Amniotic epithelial cell (primary cell): ENCODE measurements at places on chromosomes 4 and X.
A peak's percentile ranks its signal among the peaks of the same experiment; 100 is the strongest.

DNA sequence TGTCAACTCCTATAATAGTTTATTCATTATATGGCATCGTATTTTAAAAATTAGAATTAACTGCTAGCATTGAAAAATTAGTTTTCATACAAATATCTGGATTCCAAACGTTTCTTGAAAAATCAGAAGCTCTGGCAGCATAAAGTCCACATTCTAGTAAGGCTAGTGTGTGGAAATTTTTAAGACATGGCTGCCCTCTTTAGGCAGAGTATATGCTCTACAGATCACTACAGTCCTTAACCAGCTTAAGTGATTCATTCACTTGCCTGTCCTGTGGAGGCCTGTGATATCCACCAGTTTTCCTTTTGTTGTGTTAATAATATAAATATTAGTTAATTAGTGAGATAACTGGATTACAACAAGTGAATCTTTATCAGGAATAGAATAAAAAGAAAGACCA is 287.2 kb downstream of the OPHN1 start:
- DNase-seq, result peak; percentile 66

DNA sequence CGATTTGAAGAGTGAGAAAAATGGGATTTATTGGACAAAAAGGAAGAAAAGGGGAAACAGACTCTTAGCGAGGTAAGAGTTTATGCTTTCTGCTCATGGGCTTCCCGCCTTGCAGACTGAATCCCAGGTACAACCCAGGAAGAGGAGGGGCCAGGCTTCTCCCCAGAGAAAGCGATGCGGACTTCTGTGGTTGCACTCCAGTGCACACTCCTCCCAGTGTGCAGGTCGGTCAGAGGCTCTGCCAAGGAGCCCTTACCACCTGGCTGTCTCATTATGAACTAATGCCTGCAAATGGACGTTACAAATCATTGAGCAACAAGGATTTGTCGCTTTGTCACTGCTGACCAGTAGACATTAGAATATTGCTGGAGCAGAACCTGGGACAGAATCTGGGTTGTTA is 39.9 kb upstream of the GLRA2 start:
- DNase-seq, result no peak

- no peak for DNase-seq
Observed at GRCh38 chrX:117977526-117977925, 139.1 kb downstream of the KLHL13 start.

DNA sequence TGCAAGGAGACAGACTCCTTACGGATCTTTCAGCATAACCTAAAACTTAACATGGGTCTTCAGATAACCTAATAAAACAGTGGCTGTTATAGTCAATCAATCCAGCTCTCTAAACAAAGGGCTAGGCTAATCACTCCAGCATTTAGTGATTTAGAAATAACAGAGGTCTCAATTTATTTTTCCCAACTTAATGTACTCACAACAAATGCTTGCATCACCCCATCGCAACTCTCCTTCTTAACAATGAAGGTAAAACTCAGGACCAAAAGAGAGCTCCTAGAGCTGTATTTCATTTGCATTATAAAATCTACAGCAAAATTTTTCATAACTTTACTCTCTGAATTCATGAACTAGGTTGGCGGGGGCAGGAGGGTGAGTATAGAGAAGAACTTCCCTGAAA is 1.1 kb downstream of the LIN54 start:
- DNase-seq, result peak; percentile 48

DNA sequence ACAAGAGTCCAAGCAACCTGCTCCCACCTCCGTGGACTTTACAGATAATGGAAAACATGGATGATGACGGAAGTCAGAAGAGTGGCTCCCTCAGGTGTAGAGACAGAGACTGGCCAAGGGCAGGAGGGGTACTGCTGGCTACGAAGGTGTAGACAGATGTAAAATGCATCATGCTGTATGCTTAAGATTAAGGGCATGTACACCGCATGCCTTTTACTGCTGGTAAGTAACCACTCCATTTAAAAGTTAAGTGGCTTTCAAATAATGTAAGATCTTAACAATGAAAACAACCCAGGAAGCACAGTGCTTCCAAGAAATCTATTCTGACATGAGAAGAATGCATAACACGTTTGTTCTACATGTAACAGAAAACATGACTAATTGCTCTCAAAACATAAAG is 76.9 kb upstream of the FAM9B start:
- DNase-seq, result no peak

GRCh38 chr4:25993395-25994185 is 79.6 kb downstream of the SMIM20 start:
- no peak for DNase-seq

- DNase-seq, result no peak
Observed at GRCh38 chr4:78512357-78512920, 39.1 kb upstream of the ANXA3 start.

GRCh38 chrX:13836575-13836974 is 19.7 kb upstream of the GPM6B start:
- no peak for DNase-seq

DNA sequence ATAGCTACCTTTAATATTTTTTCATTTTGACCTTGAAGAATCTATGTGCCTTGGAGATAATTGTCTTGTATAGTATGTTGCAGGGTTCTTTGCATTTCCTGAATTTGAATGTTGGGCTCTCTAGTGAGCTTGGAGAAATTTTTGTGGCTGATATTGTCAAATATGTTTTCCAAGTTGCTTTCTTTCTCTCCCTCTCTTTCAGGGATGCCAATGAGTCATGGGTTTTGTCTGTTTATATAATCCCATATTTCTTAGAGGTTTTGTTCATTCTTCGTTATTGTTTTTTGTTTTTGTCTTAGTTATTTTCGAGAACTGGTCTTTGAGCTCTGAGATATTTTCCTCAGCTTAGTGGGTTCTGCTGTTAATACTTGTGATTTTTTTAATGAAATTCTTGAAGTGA is 20.7 kb downstream of the RAB40AL start:
- DNase-seq, result peak; percentile 15

GRCh38 chr4:186936496-186937375 is 213.1 kb upstream of the FAT1 start:
- DNase-seq, result peak; percentile 94

DNA sequence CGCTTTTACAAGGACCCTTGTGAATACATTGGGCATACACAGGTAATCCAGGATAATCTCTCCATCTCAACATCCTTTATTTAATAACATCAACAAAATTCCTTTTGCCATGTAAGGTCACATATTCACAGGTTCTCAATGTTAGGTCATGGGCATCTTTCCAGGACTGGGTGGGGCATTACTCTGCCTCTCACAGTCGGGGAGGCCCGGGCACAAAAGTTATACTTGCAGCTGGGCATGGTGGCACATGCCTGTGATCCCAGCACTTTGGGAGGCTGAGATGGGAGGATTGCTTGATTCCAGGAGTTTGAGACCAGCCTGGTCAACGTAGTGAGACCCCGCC is 93.7 kb upstream of the AP1S2 start:
- DNase-seq, result no peak

GRCh38 chr4:151530230-151530629 is 121.3 kb downstream of the FHIP1A start:
- DNase-seq, result no peak

- DNase-seq, result peak; percentile 22
Observed at GRCh38 chrX:24862343-24862742, 153.4 kb downstream of the ARX start.

- no peak for DNase-seq
Observed at GRCh38 chrX:141669689-141670088, 28.9 kb downstream of the SPANXD start.

- no peak for DNase-seq
Observed at GRCh38 chr4:173230062-173230461, 61.5 kb downstream of the GALNT7 start.

DNA sequence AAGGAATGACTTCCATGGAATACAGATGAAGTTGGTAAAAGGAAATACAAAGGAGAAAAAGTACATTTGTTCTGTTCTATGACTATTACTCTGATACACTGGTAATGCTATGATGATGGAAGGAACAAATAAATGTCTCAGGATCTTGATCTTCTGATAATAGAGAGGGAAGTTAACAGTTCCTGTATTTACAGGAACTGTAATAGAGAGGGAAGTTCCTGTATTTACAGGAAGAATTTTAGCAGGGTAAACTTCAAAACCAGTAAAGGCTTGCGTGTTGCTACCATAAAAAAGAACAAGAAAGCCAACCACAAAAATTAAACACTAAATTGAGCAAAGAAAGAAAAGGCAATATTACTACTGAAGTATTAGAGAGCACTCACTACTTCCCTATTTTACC is 91.7 kb upstream of the HPGD start:
- DNase-seq, result no peak

- peak; percentile 64 for DNase-seq
Observed at GRCh38 chrX:71541210-71542022, 8.5 kb downstream of the OGT start.

DNA sequence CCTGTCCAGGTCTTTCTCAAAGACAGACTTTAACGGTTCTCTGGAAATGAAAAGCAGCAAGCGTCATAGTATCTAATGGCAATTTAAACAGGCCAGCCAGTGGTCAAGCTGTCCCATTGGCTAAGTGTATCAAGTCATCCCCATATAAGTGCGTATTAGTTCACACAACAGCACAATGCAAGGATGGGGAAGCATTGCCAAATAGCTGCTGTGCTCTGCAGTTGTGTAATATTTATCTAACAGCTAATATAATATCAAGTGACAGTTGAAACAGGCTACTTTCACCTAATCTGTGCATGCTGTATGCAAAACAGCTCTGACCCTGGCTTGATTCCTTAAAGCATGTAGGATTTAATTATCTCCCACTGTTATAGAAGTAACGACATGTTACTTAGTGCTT is 134.8 kb upstream of the PPARGC1A start:
- DNase-seq, result peak; percentile 15

GRCh38 chr4:106809076-106809475 is 227.0 kb downstream of the DKK2 start:
- peak; percentile 76 for DNase-seq

DNA sequence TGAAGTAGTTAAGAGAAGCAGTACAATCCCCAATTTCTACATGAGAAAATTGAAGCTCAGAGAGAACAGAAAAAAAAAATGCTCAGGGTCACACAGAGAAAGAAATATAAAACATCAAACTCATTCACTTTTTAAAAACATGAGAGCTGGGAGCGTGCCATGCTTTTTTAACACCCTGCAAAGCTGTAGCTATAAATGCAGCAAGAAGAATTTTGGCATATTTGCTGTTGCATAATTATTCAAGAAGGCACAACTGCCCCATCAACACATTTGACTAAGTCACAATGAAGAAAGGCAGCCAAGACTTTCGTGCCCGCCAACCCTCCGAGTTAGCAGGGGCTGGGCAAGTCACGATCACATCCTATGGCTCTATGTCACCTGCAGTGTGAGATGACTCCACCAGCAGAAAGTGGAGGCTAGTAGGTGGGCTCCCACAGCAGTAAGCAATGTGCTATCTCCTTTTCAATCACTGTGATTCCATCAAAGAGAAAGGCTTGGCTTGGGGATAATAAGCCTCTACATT is 214.8 kb downstream of the DHX15 start:
- no peak for DNase-seq

- DNase-seq, result no peak
Observed at GRCh38 chr4:17875402-17876070, 64.8 kb downstream of the NCAPG start.

DNA sequence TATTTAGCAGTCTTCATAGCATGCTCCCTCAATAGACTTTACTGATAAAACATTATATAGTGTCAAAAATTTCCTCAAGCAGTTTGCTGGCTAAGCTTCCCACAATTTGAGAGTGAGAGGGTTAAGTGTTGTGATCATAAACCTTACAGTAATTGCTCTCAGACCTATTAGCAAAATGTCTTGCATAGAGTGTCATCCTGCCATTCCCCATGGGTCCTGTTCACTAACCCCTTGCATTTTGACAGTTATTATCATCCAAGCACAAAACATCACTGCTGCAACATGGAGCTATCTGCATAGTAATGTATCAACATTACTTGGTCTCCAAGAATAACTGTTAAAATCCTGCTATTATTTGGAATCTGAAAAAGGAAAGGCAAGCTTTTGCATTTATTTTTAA is 196.1 kb upstream of the GK2 start:
- DNase-seq, result no peak

DNA sequence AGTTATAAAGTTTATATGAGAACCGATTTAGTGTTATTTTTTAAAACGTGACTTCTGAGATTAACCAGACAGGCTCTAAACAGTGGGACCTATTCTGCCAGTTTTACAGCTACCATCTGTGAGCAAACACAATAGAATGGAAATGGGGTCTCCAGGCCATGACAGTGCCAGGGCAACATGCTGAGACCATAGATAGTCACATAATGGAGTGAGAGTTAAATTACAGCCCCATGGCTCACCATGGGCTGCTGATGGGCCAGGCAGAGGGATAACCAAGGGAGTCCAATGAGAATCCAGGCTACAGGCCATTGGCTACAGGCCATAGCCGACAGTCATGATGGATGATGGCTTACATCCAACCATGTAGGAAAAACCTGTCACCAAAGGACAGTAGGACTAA is 183.5 kb upstream of the NDP start:
- no peak for DNase-seq

- DNase-seq, result peak; percentile 54
Observed at GRCh38 chr4:87543835-87544461, 14.8 kb upstream of the SPARCL1 start.

- peak; percentile 71 for DNase-seq
Observed at GRCh38 chrX:16826207-16826606, 39.9 kb downstream of the TXLNG start.

DNA sequence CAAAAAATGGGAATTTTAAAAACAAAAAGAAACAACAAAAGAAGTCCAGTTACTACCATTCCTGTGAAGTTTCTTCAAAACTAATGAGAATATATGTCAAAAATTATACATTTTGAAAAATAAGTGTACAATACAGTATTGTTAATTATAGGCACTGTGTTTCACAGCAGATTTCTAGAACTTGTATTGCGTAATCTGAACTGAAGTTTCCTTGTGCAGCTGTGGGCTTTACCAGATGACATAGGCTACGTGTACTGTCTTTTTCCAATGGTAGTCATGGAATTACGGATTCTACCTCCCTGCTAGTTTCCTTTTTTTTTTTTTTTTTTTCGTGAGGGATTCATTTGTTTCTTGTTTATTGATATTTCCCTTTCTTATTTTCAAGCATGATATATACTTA is 113.8 kb upstream of the GABRA2 start:
- peak; percentile 53 for DNase-seq

- DNase-seq, result peak; percentile 54
Observed at GRCh38 chr4:156771171-156771837, 200.3 kb downstream of the PDGFC start.

- peak; percentile 87 for DNase-seq
Observed at GRCh38 chr4:174401471-174402130, 117.9 kb downstream of the CEP44 start.

DNA sequence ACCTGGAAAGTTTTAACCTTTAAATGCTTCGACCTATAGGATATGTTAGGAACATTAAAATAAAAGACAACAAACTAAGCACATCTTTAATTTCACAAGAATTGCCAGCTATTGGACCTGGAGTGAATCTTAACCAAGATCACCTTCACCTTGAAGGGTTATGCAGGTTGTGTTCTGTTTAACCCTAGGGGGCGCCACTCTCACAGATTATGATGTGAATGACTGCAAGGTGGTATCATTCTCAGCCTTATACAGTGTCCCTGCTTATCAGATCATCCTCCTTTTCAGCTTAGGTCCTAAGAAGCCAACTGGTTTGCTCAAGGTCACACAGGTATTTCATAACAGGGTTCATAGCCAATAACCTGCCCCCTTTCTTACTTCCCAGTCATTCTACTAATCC is 23.5 kb downstream of the INTS6L start:
- no peak for DNase-seq

GRCh38 chrX:66698273-66699204 is 59.7 kb upstream of the EDA2R start:
- no peak for DNase-seq
